ENCODE measurements at places on chromosomes 7 and 10.

GRCh38 chr10:116538456-116538855, 7.3 kb upstream of the PNLIP start:
- DNase-seq: no peak

GRCh38 chr7:90201500-90202195, 9.9 kb upstream of the STEAP2 start:
- DNase-seq: no peak

DNA sequence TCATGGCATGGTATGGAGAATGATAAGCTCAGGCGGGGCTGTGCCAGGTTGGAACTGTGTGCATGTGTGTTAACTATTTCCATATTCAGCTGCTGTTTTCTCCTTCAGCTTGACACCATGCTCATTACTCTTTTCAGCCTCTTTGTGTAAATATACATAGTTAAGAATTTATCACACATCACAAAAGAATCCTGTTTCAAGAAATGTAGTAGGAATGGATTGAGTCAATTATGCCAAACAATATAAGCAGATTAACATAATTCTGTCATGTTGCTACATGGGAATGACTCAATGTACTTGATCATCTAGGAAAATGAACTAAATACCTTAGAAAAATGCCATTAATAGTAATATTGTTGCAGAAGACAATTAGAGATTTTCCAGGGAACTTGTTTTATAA, 687.4 kb downstream of the PARD3 start:
- DNase-seq: no peak

DNA sequence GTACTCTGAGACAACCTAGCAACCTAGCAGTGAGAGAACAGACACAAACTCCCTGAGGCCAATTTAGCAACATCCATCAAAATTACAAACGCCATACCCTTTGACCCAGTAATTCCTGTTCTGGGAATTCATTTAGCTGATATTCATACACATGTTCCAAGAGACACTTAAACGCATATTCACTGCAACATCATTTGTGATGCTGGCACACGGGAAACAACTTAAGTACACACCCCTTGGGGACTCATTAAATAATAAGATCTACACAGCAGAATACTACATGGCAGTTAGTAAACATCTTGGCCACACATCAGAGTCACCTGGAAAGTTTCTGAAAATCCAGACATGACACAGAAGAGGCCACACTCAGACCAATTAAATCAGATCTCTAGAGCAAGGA, 17.6 kb downstream of the NUDCD3 start:
- DNase-seq: no peak

DNA sequence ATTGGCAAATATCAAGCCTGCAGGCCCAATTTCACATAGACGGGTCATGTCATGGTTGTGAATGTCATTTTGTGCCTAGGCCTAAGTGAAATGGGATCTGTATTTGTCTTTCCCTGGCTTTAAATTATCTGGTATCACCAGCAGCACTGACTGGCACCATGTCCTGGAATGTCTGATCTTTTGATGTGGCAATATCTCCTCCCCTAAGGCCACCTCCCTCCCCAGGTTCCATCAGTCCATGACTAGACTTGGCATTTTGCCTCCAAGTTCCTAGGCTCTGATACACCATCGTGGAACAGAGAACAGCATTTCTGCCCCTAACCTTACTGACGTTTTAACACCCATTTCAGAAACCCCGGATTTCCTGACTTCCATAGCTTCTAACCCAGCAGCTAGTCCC, 513.9 kb downstream of the GALNT17 start:
- no peak for DNase-seq

DNA sequence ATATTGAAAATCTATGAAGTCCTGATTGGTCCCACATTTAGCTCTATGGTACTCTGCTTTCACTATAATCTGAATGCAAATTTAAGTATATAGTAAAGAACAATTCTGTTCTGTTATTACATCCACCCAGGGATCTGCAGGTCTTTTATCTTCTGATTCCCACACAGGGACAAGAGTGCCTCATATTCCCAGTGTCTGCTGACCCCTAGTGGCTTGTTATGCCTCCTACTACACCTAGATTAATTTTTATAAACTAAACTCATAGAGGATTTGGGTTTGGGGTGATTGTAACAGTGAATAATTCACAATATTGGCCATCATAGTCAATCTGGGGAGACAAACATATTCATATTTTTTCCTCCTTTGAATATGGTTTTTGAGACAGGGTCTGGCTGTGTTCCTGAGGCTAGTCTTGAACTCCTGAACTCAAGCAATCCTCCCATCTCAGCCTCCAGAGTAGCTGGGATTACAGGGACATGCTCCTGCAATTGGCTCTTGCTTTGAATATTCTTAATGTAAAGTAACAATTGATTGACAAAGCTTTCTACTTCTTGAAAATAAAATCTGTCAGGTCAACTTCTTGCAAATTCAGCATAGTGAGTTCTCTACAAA, 282.1 kb downstream of the KCND2 start:
- DNase-seq: no peak

DNA sequence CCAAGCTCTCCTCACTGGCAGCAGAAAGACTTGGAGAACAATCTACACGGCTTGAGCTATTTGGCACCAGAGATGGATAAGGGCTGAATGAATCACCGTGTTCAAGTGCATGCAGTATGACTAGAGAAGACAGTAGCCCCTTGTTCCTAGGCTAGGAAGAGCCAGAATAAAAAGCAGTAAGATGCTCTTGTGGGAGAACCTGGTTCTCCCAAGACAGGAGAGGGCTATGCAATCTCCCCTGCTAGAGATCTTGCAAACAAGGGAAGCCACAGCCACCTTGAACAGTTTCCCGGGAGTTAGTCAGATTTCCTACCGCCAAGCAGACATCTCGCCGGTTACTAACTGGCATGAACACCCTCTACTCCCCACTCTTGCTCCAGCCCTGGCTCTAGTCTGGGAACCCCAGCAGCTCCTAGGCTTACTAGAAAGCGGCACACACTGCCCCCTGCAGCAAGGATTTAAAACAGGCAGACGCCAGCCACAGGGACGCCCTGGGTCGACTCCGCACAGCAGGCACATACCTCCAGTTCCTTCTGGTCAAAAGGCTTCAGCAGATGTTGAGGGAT, 107.3 kb downstream of the SMURF1 start:
- no peak for DNase-seq

DNA sequence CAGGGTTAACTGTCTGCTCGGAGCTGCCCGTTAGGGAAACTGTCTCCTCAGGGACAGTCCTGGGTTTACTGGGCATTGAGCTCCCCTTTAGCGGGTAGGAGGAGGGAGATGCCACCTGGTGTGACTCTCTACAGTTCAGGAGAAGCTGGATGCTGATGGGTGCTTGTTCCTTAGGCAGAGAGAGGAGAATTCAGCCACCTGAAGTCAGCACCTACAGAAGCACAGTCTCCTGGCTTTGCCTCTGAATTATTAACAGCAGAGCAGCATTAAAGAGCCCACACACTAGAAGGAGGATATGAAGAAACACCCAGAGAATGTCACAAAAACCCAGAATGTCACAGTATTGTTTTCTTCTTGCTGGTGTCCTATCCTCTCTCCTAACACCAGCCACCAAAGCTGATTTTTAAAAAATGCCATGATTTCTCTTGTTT, 696 bp downstream of the GIMAP4 start:
- DNase-seq: peak; percentile 45

GRCh38 chr10:77599651-77600050, 38.0 kb downstream of the KCNMA1 start:
- DNase-seq: no peak

GRCh38 chr7:129690701-129691100, 79.2 kb downstream of the NRF1 start:
- no peak for DNase-seq

DNA sequence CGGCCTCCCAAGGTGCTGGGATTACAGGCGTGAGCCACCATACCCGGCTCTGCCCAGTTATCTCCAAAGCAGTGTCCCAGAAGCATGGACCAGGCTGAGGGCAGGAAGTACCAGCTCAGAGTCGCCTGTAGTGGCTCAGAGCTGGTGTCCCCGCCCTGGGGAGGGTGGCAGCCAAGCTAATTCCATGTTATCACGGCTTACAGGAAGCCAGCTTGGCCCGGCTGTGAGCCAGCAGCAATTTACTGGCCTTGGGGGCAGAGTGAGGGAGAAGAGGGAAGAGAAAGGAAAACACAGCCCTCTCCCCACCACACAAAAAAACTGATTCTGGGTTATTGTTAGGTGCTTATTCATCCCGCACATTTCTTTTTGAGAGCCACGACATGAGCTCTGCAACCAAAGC, 88.1 kb downstream of the HIP1 start:
- no peak for DNase-seq

DNA sequence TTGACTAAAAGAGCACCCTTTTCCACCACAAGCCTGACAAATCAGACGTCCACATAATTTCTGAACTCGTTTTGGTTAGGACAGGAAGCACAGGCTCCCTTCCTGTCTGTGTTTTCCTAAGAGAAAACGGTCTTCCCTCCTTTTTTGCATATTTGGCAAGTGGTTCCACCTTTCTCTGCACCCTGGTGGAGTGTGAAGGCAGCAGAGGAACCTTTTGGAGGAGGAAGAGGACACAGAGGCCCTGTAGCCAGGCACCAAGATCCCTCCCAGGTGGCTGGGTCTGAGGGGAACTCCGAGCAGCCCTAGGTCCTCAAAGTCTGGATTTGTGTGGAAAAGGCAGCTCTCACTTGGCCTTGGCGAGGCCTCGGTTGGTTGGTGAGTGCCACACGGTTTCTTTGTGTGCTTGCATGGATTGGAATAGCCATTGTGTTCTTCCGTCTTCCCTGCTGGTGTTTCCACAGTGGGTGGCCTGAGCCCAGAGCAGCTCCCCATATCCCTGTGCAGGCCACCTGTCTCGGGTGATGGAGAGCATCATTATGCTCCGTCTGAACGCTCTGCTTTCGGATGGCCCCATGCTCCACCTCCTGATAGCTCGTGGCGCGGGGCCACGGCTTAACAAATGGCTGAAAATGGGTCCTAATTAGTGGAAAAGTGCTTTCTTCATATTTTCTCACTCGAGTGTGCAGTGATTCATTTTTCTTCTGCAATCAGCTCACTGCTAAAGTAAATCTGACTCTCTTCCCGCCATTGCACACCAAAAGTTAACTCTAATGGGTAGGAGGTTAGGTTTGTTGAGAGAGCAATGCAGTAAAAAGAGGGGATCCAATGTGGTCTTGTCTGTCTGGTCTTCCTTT, 4.2 kb downstream of the IKZF1 start:
- no peak for DNase-seq

- DNase-seq: no peak
Observed at GRCh38 chr7:148611692-148612091, 21.1 kb downstream of the C7orf33 start.

- no peak for DNase-seq
Observed at GRCh38 chr7:148303295-148304082, 287.1 kb upstream of the C7orf33 start.

GRCh38 chr10:1227510-1228402, 171.6 kb downstream of the WDR37 start:
- no peak for DNase-seq

- no peak for DNase-seq
Observed at GRCh38 chr7:37657816-37658215, 25.8 kb upstream of the GPR141 start.

GRCh38 chr7:26603631-26604030, 260.8 kb downstream of the SKAP2 start:
- no peak for DNase-seq

- DNase-seq: peak; percentile 40
Observed at GRCh38 chr10:79070606-79071395, 2.0 kb downstream of the ZMIZ1 start.

GRCh38 chr7:99380032-99380822, 5.7 kb downstream of the ARPC1B start:
- DNase-seq: no peak

DNA sequence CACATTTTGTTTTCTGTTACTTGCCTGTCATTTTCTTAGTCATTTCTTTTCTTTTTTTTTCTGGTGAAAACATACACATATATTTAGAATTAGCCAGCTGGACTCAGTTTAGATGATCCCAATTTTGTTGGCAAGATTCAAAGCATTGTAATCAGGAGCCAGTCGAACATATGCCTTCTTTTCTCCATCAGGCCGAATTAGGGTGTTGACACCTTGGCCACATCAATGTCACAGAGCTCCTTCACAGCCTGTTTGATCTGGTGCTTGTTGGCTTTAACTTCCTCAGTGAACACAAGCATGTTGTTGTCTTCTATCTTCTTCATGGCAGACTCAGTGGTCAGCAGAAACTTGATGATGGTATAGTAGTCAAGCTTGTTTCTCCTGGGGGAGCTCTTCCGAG, 32.6 kb downstream of the PHF14 start:
- no peak for DNase-seq

- DNase-seq: no peak
Observed at GRCh38 chr7:90708841-90709317, 112.8 kb downstream of the CDK14 start.

DNA sequence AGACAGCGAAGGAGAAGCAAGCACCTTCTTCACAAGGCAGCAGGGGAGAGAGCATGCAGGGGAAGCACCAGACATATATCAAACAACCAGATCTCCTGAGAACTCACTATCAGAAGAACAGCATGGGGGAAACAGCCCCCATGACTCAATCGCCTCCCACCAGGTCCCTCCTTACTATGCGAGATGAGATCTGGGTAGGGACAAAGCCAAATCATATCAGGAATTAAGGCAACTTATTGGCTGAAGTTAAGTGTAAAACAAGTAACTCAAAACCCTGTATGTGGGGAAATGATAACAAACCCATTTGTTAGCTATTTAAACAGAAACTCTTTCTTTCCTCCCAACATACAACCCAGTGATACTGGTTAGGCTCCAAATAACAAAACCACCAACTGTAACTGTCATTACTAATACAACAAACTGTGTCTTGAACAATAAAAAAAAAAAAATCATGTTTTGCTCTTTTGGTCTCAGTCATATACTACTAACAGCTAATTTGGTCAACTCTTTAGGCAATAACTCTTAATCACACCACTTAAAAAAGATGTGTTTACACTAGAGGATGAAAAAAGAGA, 57.8 kb downstream of the MINDY3 start:
- DNase-seq: no peak

GRCh38 chr7:74190259-74190658, 16.1 kb downstream of the EIF4H start:
- DNase-seq: no peak

DNA sequence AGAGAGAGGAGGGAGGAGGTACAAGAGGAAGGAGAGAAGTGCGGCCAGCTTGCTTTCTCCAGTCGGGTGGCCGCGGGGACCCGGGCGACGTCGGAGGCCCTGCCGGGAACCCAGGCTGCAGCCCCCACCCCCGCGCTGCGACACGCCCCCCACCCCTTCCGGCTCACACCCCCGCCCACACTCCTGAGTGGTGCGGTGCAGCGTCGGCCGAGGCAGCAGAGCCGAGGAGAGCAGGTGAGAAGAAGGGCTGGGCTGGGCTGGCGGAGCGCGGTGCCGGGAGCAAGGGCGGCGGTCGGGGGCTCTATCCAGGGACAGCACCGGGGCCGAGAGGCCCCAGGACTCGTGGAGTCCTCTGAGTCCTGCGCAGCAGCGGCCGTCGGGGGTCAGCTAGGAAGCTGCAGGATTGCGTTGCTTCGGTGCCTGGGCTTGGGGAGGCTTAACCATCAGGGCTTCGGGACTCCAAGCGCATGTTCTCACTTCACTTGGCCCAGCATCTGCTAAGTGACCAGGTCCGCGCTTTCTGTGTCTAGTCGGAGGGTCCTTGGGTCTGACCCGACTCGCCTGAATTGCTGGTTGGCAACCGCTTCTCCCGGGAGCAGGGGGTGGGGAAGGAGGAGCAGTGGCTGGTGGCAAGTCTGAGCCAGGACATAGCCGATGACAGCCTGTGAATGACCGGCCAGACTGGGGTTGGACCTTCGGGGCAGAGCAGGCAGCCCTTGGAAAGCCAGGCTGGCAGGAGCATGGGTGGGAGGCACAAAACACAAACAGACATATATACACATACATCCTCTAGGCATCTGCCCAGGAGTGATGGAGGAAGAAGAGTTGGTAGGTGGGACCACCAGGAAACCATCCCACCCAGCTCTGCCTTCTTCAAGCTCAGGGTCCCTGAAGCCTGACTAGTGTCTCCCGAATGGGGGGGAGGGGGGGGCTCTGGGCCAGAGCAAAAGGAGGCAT, 683 bp downstream of the CHAT start:
- no peak for DNase-seq

All from naive thymus-derived CD4-positive, alpha-beta T cell (primary cell).